ENCODE measurements at places on chromosomes 12 and 14.

- no peak for DNase-seq
Observed at GRCh38 chr12:19675361-19675760, 236.1 kb downstream of the AEBP2 start.

- DNase-seq = no peak
Observed at GRCh38 chr12:129532082-129532481, 371.7 kb downstream of the TMEM132D start.

DNA sequence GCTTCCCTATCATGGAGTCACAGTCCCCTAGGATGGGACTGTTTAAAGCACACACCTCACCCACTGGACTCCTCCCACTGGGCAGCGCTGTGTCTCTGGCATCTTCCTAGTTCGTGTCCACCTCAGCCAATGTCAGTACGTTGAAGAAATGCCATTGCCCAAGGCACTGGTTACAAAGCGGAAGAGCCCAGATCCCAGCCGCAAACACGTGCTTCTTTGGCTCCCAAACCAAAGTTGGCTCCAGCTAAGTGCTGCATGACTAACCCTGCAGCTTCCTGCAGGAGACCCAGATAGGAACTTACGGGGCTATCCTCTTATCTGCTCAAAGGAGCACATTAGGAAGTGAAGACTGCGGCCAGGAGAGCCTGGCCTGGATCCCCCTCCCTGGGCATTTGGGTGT is 9.3 kb downstream of the SYNE3 start:
- no peak for DNase-seq

GRCh38 chr14:32358781-32359180 is 29.7 kb downstream of the AKAP6 start:
- DNase-seq = no peak

GRCh38 chr12:41653386-41654326 is 465.5 kb downstream of the PDZRN4 start:
- DNase-seq = no peak

DNA sequence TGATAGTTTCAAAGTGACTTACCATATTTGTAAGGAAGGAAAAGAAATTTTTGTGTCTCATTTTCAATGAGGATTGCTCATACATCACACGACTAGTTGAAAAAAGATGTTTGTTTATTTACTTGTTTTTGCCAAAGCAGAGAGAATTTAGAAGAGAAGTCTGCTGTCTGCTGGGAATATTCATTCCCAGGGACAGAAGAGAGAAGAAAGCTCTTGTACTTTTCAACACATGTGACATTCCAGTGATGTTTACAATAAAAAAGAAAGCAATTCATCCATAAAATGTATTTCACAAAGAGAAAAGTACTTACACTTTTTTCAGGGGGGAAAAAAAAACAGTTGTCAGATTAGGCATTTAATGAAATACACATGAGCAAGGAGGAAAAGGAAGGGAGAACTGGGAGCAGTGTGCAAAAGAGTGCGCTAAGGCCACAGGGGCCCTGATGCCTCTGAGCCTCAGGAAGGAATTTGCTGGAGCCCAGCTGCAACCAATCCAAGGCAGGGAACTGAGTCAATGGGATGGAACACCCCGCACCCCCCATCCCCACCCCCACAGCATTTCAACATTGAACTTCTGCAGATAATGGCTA is 115.0 kb downstream of the RPAP3 start:
- DNase-seq = no peak

Measured in stimulated activated CD4-positive, alpha-beta T cell treated with anti-CD3 and anti-CD28 coated beads, TNF-alpha, amount 100 ng/mL, for 4 hours (primary cell).